ENCODE measurements at places on chromosomes 4 and X.

DNA sequence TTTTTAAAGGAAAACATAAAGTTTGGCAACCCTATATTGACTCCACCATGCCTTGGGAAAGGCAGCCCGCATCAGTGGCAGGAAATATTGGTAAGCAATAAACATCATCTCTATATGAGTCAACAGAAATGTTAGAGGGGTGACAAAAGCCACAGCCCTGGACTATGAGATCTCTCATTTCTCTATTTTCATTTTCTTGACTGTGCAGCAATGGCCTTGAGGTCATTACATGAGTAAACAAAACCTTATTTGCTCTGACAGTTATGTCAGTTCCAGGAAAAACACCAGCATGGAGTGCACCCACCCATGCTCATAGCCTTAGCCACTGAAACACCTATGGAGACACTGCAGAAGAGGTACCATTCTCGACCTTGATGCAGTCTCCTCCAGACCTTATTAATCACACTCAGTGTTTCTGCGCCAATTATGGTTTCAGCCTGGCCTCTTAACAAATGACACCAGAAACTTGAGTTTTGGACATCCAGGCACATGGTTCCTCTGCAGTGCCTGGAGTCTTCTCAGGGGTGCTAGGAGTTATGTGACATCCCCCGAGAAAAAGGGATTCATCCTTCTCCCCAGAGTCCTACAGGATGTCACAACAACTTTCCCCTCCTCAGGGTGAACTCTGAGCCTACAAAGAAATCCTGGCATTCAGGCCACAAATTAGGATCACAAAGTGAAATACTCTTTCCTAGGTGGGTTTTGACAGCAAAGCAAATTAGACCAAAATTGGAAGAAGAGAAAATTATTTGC lies 16.0 kb upstream of the HPGD start:
- DNase-seq: no peak

DNA sequence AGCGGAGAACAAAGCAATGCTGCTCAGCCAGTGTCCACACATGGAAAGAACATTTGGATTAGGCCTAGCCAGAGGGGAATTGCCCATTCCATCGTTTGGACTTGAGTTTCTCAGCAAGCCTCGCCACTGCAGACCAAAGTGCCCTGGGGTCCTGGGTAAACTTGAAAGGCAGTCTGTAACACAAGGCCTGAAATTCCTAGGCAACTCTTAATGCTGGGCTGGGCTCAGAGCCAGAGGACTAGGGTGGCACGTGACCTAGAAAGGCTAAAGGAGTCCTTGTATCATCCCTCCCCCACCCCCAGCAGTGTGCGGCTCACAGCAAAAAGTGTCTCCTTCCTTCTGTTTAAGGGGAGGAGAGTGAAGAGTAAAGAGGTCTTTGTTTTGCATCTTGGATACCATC lies 210.4 kb upstream of the ARX start:
- DNase-seq: no peak

DNA sequence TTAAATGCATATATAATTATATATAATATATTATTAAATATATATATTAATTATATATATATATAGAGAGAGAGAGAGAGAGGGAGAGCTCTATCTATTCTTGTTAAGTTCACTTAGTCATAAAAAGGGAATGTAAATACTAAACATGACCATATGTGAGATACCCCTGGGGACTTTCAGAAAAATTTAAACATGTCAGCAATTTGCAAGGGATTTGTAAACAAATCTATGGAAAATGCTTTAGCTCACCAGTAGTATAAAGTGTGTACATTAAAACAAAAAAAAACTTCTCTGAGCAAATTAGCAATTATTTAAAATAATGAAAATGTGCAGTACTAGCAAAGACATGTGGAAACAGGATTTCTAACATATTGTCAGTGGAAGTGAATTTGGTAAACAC lies 1755.5 kb downstream of the PCDH19 start:
- no peak for DNase-seq

DNA sequence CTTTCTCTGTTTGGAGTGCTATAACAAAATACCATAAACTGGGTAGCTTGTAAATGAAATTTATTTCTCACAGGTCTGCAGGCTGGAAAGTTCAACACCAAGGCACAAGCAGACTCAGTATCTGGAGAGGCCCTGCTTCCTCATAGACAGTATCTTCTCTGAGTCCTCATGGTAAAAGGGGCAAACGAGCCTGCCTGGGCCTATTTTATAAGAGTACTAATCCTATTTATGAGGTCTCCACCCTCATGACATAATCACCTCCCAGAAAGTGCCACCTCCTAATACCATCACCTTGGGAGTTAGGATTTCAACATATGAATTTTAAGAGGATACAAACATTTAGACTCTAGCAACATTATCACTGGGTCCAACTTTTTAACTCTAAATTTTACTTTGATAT lies 200.3 kb downstream of the STPG2 start:
- DNase-seq: no peak

DNA sequence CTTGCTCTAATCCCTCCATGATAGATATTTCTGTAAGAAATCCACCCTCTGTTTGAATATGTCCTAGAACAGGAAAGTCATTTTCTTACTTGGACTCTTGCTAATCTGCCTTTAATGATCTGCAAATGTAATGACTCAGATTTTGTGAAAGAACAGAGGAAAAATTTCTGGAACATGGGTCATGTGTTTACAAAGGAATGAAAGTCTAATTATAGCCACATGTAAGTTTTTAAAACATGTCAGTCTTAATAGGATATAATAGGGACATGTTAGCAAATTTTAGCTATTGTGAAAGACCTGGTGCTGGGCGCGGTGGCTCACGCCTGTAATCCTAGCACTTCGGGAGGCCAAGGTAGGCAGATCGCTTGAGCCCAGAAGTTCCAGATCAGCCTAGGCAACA lies 47.6 kb downstream of the GRK4 start:
- no peak for DNase-seq

GRCh38 chr4:85477534-85477933 lies 2.6 kb downstream of the ARHGAP24 start:
- DNase-seq: no peak

DNA sequence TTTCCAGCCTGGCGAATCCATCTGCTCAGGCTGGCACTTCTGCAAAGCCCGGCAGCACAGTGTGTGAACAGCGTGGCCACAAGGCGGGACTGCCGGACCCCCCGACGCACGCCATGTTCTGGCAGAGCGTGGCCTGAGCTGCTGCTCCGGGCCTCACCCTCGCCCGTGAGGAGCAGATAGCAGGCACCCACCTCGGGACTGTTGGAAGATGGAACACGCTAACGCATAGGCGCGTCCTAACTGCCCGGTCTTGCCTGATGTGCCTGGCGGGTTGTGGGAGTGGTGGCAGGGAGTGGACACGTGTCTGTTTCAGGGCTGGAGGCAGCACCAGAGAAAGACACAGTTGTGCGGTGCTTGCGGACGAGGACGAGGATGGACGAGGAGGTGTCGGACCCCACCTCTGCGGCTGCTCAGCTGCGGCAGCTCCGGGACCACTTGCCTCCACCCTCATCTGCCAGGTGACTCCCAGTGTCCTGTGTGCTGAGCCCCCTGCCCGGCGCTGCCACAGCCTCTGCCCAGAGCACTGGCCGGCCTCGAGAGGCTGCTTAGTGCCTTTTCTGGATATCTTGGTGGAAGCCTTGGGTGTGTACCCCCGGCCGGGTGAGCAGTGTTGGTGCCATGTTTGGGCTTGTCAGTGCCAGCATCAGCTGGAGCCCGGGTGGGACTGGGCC lies 28.2 kb downstream of the UVSSA start:
- DNase-seq: no peak

GRCh38 chr4:134024251-134024650 lies 177.3 kb downstream of the PABPC4L start:
- DNase-seq: no peak

GRCh38 chrX:54208531-54208930 lies 25.5 kb upstream of the FAM120C start:
- no peak for DNase-seq

DNA sequence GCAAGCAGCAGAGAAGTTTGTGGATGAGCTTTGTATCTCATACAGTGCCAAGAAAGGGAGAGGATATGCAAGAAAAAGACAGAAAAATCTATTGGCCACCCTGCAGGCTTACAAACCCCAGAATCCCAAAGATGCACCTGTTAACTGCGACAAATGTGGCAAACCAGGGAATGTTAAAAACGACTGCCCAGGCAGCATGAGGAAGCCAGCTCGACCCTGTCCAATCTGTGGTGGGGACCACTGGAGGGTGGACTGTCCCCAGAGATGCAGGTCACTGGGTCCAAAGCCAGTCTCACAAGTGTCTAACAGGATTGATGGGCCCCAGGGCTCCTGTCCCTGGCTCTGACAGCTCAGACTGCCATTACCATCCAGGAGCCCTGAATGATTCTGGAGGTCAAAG lies 12.9 kb upstream of the COL25A1 start:
- DNase-seq: no peak

GRCh38 chrX:139052461-139052860 lies 340.9 kb upstream of the FGF13 start:
- DNase-seq: no peak

GRCh38 chr4:73603271-73603710 lies 16.9 kb downstream of the RASSF6 start:
- no peak for DNase-seq

DNA sequence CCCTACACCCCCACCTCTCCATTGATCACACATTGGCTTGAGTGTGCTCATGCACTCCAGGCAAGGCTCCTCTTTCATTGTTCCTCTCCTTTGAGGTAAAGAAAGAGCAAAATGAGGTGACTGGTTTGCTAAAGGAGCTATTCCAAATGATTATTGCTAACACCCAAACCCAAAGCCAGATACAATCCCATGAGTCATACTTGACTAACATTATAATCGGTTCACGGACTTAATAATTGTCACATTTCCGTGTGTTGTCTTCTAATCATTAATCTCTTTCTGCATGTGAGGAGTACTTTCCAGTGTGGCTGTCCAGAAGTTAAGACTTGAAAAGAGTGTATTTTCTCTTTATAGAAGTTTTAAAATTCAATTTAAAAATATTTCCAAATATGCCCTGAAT lies 174.3 kb upstream of the SFRP2 start:
- no peak for DNase-seq

DNA sequence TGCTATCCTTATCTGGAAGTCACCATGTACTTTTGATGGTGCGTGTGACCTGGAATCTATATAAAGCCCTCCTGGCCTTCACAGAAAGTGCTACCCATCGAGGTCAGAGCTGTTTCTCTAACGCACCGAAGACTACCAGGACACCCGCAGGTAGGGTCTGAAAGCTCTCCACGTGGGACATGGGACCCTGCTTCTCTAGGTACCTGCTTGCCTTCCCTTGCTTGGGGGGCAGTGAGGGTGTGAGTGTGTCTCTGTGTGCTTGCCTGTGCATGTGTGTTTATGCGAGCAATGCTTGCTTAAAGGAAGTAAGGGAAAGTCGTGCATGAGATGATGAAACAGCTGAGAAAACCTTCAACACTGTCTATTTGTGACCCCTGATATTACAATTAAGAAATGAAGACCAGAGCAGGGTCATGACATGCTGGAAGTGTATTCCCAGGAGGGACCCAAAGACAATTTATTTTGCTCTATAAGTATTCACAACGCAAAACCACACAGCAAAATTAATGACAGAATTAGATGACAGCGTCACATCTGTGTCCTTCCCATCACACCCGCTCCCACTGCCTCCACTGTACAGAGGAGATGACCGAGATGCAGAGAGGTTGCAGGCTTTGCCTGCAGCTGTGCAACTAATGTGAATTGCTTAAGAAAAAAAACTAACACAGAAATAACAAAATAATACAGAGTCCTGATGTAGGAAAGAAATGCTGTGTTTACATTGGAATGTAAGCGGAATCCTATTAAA lies 76.4 kb upstream of the HELT start:
- no peak for DNase-seq

DNA sequence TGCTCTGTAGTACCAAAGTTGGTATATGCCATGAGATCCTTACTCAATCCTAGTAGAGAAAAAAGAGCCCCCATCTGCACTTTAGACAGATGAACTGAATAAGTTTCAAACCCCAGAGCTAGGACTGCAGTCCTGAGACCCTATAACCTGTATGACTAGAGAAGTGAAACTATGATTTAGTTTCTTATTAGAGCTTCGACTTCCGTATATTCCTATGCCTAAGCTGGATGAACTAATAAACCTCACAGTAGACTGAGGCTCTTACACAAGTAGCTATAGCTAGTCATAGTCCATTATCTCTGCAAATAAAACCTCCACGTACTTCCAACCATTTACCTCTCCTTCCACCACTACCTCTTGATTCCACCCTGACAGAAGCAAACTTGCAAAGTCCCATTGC lies 6.3 kb upstream of the OTUD4 start:
- DNase-seq: no peak

DNA sequence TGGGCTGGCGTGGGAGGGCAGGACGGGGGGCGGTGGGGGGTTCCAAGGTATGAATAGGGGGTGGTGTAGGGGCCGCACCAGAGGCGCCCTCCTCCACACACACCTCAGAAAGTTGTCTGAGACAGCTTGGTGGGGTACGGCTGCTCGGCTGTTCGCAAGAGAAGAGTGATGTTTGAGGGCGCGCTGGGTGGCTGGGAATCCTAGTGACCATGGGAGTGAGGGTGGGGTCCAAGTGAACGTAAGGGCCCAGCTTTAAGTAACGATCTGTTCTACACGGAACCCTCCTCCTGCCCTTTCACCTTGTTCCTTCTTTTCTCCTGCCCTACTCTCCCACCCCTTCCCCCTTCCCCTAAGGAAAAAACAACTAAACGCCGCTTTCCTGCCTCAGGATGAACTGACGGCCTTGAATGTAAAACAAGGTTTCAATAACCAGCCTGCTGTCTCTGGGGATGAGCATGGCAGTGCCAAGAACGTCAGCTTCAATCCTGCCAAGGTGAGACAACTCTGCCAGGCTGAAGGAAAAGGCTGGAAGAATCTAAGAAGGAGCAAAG lies 664 bp downstream of the MED12 start:
- DNase-seq: no peak

GRCh38 chrX:2705046-2705832 lies 14.1 kb downstream of the CD99 start:
- DNase-seq: no peak

GRCh38 chrX:156008915-156009314 lies 11.4 kb downstream of the IL9R start:
- DNase-seq: no peak

- DNase-seq: no peak
Measured at GRCh38 chr4:88418411-88418810, 38.5 kb upstream of the HERC5 start.

DNA sequence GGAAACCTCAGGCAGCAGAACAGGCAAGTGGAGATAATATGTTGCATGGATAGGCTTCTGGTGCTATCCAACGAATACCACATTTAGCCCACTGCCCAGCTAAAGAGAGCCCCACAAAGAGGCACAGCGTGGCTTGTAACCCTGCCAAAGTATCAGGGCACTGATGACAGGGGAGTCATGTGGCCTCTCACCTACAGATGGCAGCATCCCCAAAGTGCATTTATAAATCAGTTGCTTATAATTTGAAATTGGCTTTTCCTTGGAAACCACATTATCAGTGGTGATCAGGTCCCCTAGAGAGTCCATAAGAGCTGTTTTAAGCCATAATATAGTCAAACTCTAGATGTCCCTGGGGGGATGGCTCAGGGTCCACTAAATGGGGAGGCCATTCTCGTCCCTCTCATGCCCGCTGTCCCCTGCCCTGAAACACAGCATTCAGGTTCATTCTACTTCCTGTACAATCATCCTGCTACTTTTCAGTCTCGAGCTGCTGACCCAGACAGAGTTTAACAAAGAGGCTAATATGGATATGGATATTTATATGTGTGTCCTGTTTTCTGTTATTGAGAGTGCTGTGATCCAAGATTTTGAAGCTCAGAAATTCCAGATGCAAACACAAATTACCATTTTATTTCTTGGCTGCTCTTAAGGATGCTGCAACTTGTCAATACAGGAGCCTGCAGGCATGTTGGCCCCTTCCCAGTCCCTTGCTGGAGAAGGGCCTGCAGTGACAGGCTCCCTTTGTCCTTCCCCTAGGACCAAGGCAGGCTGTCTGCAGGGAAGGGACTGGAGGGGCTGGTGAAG lies 28.5 kb downstream of the SRPX start:
- DNase-seq: no peak
